ENCODE measurements at places on chromosomes 6 and 20.

GRCh38 chr6:34478796-34479195 lies 12.9 kb downstream of the PACSIN1 start:
- DNase-seq, result no peak

GRCh38 chr6:5107341-5107740 lies 22.2 kb downstream of the PPP1R3G start:
- no peak for DNase-seq

DNA sequence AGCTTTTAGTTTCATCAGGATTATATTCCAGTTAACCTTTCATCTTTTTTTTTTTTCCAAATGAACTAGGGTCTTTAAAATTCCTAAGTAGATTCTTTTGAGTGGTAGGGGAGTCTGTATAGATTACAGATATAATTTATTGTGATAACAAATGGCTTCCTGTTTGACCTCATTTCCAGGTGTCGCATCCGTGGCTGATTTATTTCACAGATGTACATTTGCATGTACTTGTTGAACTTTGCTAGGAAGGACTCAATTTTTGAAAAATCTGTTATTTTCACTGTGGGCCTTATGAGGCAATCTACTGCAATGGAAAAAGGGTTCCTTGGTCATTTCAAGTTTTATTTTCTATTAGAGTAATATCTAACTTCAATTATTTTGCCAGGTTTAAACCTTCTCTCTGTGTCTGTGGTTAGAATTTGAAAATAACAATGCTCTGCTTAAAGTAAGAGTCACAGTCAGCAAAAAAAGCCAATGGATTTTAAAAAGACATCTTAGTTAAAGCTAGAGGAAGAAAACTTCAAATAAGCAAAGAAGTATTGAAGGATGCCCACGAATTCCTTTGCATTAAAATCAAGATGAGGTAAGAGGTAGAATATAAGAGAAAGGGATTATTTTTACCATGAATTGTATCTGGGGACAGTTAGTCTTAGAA lies 57.9 kb downstream of the SAMD5 start:
- no peak for DNase-seq

- no peak for DNase-seq
Observed at GRCh38 chr6:166435574-166435973, 52.8 kb upstream of the MPC1 start.

DNA sequence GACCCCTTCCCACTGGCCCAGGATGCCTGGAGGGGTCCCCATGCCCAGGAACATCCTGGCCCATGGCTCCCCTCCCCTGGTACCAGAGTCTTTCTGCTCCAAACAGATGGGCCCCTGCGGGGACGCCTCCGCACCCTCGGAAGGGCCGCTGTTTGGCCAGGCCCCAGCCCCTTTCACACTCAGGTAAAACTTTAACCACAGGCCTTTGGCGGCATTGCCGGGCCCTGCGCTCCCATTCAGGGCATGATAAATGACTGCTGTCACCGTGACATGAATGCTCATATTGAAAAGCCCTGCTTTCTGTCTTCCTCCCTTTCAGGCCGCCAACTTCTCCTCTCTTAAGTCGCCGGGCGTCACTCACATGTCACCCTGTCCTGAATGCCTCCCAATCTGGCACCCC lies 141.5 kb upstream of the TOP1 start:
- no peak for DNase-seq

GRCh38 chr6:61787998-61788397 lies 498.0 kb downstream of the KHDRBS2 start:
- DNase-seq, result no peak

GRCh38 chr6:111874025-111874415 lies 768 bp upstream of the FYN start:
- DNase-seq, result no peak

DNA sequence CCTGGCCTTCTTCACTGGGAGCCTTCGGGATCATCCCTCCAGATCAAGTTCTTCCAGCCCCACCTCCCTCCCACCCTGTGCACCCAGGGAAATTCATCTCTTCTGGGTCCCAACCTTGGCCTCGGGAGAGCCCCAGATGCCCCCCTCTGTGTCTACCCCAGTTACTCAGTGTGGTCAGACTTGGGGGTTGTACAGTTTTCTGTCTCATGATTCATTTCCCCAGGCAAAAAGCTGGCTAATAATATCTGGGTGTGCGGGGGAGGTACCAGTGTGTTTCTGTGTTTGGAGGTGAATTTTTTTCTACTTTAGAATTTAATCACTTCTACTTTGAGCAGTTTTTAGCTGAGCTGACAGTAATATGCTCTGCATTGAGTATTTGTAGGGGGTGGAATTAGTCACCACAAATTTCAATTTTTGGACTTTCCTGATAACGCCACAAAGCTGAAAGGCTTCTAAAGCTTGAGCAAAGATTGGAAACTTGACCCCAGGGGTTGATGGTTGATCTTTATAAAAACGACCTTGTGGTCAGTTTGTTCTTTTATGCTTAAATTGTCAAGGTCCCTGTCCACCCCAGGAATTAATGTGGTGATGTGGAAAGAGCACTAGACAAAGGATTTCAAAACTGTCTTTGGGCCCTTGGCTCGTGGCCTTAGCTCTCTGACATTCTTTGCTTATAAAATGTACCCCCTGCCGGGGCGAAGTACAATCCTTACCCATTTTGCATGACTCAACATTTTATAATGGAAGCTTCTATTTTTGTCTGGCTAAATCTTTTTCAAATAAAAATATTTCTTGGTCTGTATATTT lies 284.7 kb upstream of the TAB2 start:
- no peak for DNase-seq

- peak; percentile 51 for DNase-seq
Observed at GRCh38 chr6:33075568-33076405, at the start of gene HLA-DPB1. Gene HLA-DPB1, plus strand, starts transcription at chr6:33075990. Its CDS starts 52 bp downstream, at chr6:33076042.

DNA sequence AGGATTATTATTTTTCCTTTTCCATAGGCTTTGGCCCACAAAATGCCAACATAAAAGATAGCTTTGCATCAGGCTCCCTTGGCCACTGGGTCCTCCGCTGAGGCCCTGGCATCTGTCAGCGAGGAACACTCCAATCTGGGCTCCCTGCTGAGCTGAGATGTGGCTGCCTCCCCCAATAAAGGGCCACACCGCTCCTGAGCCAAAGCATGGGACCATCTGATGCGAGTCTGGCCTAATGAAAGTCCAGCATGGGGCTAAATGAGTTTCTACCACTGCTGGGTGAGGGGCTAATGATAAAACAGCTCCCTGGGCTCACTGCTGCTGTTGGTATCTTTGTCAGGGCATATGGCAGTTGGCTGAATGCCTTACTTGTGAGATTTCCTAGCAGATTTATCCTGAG lies 817.5 kb upstream of the SLC35B3 start:
- DNase-seq, result no peak

GRCh38 chr20:36098364-36098763 lies 56.2 kb upstream of the EPB41L1 start:
- DNase-seq, result no peak

All from SW 1271 (cell line).